Activated CD4-positive, alpha-beta T cell treated with anti-CD3 and anti-CD28 coated beads, Interleukin-2, amount 10 ng/mL, durations not matched to agents 7 days and 5 days (primary cell): ENCODE measurements at places on chromosomes 2 and 18. TPM values are rescaled to one million over a fixed set of nuclear protein-coding genes. Genes with fewer than 3 reads are reported as not detected.

The TBR1 gene
- total RNA-seq = not detected

The TMEM37 gene
- total RNA-seq = not detected

- DNase-seq = no peak
Observed at GRCh38 chr2:239024226-239024625, 176.3 kb downstream of the TWIST2 start.

DNA sequence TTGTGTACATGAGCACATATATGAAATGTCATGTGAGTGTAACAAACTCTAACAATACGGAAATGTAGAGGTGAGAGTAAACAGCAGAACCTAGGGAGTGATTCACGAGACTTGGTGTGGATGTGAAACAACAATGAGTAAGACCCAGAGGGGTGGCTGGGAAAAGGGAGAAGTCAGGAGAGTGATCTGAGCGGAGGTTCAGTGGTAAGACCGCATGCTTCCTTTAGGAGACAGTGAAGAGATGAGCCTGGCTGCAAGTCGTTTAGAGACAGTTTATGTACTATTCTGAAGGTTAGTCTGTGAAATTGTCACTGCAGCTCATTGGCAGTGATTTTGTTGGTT is 150.6 kb downstream of the PRPF40A start:
- no peak for DNase-seq

The SCN3A gene
- total RNA-seq = not detected

DNA sequence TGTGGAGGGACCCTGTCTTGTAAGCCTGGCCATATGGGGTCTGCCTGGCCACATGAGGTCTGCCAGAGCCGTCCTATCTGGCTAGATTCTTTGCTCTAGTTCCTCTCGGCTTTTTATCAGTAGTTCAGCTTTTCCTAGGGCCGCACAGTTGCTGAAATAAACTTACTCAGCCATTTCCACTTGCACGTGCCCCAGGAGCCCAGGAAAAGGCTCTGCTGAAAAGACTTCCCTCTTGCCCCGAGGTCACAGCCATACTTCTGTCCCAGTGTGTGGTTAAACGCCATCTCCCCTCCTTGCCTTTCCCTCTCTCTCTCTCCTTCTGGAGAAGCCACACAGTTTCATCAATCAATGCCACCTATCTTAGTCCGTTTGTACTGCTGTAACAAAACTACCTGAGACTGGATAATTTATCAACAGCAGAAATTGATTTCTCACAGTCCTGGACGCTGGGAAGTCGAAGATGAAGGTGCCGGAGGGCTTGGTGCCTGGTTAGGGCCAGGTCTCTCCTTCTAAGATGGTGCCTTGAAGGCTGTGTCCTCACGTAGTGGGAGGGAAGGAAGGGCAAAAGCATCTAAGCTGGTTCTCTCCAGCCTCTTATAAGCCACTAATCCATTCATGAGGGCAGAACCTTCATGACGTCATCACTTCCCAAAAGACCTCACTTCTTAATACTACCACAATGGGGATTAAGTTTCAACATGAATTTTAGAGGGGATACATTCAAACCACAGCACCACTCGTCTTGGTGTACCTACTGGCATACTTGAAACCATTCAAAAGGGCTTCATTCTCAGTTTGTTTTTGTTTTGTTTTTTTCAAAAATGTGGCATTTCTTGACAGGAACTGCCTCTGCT is 11.2 kb upstream of the GALM start:
- DNase-seq = no peak
